ENCODE measurements at places on chromosomes 3 and 15. TPM values are rescaled to one million over a fixed set of nuclear protein-coding genes. Genes with fewer than 3 reads are reported as not detected.

The DUOX1 gene
- under 0.01 TPM for total RNA-seq

The VEPH1 gene
- 98.0 TPM for total RNA-seq

The CDCP1 gene
- 5.6 TPM for total RNA-seq

The TTC21A gene
- 1.8 TPM for total RNA-seq

Measured in smooth muscle cell of bladder (primary cell).